Effector CD4-positive, alpha-beta T cell (primary cell): ENCODE measurements at places on chromosomes 4 and X.

DNA sequence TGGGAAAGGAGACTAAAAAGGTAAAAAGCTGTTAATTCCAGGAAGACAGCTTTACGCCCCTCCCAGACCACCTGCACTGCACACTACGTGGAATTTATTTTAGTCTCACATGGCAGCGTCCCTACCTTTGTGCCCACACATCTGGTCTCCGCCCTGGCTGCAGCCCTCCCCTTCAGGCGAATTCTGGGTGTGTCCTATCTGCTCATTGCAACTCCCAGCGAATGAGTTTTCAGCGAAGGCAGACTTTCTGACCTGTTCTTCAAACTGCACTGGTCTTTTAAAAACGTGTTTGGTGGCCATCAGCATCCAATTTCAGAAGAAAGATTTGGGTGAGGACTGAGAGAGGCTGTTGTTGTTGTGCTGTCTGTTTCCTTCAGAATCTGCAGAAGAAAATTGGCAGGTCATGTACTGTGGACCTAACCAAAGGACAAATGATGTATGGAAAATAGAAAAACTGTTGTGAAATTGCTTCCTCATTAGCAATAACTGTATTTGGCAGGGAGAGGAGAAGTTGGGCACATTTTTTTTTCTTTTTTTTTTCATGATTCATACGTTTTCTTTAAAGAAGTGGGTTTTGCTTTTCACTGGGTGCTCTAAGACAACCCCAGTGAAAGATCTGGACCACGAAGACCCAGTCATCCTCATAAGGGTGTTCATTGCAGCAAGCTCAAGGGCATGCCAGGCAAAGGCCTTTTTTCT is 4.2 kb downstream of the TLR8 start:
- no peak for DNase-seq

DNA sequence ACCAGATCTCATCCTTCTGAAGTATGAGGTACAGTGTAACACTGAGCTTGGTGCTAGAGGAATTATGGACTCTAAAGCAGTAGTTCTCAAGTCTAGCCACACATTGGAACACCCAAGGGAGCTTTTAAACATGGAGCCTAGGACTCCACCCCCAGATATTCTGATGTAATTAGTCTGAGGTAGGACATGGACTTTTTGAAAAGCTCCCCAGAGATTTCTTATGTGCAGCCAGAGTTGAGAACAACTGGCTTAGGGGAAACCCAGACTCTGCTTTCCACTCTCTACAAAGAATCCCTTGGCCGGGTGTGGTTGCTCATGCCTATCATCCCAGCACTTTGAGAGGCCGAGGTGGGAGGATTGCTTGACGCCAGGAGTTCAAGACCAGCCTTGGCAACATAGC is 11.6 kb upstream of the GDPD2 start:
- no peak for DNase-seq

DNA sequence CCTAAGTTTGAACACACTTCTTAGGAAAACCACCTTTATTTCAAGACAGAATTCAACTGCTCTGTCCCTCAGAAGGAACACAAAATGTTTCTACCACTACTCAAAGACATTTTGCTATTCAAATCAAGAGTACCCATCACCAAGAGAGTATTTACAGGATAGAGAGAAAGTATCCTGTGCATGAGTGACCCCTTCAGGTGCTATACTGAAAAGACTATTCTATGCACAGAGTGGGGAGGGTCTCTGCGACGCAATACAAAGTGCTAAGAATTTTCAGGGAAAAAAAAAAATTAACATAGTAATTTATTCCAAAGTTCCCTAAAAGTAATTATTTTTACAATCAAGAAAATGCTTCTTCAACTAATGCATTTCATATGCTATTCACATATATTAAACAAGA is 346.4 kb upstream of the FAM241A start:
- DNase-seq: no peak

GRCh38 chr4:120232050-120232449 is 165.4 kb upstream of the MAD2L1 start:
- DNase-seq: no peak

DNA sequence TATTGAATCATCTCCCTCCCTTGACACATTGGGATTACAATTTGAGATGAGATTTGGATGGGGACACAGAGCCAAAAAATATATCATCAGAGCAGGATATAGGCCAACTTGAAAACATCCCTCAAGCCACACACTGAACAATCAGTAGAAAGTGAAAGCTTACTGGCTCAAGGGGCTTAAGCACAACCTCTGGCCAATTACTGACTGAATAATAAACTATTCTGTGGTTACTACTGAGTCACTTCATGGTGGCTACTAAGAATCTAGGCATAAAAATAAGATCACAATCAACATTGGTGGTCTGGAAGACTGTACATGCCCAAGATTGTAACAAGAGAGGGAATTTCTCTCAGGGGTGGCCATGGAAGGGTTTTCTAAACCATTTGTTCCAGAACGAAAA is 27.4 kb upstream of the GPR174 start:
- no peak for DNase-seq

DNA sequence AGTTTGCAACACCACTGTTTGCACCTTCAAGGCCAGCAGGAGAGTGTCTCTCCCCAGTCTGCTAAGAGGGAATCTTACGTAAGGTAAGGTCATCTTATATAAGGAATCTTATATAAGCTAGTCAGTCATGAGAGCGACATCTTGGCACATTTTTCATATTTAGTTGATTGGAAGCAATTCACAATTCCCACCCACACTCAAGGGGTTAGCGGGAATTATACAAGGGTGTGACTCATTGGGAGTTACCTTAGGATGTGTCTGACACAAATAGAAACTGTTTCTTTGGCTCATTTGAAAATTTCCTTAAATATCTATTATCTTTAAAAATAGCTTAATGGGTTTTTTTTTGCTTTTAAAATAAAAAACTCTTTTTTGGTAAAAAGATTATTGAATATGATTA is 62.1 kb upstream of the GRPR start:
- DNase-seq: no peak

GRCh38 chr4:181821039-181822004 is 421.9 kb upstream of the TENM3 start:
- no peak for DNase-seq

DNA sequence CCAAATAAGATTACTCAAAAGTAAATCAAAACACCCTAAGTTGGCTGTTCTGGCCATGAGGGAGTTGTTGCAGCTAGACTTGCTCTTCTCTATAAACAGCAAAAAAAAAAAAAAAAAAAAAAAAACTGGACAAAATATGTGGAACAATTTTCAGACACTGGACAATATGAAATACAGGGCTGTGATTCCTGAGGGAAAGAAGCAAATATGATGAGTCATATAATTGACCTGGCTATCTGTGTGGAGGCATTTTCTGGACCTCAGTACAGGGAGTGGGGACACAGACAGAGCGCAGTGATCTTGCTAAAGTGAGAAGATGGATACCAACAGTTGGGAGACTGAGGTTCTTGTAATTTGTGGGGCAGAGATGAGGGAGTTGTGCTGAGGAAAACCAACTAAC is 192.0 kb upstream of the HAND2 start:
- no peak for DNase-seq

- DNase-seq: no peak
These were observed 211.1 kb downstream of the RELL1 start for GRCh38 chr4:37475087-37475486.

- DNase-seq: no peak
These were observed 7.1 kb upstream of the RGS12 start for GRCh38 chr4:3285558-3286334.

DNA sequence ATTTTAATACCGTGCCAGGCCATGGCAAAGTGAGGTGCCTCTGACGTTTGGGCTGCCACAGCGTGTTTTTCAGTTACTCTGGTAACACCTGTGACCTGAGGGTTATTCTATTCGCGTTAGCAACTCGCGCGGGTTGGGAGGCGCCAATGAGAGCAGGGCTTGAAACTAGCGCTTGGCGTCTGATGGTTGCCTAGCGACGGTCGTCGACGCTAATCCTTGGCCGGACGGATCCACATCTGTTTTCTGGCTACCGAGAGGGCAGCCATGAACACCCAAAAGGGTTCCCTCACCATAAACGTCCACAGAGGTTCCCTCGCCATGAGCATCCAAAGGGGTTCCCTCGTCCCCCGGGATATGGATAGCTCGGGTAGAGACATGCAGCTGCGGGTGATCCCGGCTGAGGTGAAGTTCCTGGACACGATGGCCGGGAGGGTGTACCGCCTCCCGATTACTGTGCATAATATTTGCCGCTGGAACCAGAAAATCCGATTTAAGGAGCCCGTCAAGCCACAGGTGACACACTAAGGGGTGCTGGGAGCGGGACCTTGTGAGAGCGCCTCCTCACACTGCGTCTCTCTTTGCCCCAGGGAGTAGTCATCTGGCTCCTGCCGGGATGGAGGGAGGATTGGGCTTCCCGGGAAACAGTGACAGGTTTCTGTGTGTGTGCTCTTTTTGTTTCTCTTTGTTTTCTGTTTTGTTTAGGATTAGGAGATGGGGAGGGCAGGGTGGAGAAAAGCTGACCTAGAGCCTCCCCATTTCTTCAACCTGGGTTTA is at the start of gene CFAP47:
Gene CFAP47 (plus strand): TSS at position 199 of the 774 bp plus-strand sequence. CDS start 66 bp downstream, at position 265.
- no peak for DNase-seq

- no peak for DNase-seq
These were observed 535.5 kb downstream of the MID1IP1 start for GRCh38 chrX:39336671-39337311.

GRCh38 chrX:64894454-64895038 is 81.7 kb downstream of the ZC4H2 start:
- peak; percentile 3 for DNase-seq

DNA sequence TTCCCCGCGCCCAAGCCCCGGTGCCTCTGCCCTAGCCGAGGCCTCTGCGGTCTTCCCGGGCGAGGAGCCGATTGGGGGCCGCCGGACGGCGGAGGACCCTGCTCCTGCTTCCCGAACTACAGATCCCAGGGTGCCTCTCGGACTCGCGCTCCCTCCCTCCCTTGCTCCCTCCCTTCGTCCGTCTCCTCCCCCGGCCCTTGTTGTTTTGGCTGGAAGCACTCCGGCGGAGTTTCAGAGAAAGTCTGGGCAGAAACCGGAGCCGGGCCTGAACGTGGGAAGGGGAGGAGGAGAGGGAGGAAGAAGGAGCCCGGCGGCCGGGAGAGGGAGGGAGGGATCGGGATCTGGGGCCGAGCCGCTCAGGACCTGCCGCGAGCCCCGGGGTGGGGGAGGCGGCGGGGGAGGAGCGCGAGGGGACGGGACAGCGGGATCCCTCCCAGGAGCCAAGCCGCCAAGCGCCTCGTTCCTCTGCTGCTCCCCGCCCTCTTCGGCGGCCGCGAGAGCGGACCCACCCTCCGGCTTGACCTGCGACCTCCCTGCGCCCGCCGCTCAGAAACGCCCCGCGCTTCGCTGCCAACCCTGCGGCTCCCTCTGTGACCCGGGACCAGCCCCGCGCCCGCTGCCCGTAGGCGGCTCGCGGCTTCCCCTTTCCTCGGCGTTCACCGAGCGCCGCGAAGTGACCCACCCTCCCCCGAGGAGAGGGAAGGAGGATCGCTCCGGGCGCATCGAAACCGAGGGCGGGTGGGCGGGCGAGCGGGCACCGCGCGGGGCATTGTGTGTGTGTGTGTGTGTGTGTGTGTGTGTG is 496 bp upstream of the GAB1 start:
- DNase-seq: no peak

DNA sequence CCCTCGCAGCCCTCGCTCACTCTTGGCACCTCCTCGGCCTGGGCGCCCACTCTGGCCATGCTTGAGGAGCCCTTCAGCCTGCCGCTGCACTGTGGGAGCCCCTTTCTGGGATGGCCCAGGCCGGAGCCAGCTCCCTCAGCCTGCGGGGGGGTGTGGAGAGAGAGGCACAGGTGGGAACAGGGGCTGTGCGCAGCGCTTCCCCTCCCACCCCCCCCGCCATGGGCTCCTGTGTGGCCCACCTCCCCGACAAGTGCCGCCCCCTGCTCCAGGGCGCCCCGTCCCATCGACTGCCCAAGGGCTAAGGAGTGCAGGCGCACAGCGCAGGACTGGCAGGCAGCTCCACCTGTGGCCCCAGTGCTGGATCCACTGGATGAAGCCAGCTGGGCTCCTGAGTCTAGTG is 220.2 kb downstream of the STPG2 start:
- no peak for DNase-seq

- DNase-seq: no peak
These were observed 24.0 kb downstream of the DOCK11 start for GRCh38 chrX:118519411-118520215.

- DNase-seq: no peak
These were observed 102.8 kb downstream of the FRMPD4 start for GRCh38 chrX:12241026-12241425.

- no peak for DNase-seq
These were observed 1499.7 kb upstream of the AGA start for GRCh38 chr4:178941975-178942374.

GRCh38 chr4:142473960-142474338 is 372.2 kb downstream of the INPP4B start:
- no peak for DNase-seq

- no peak for DNase-seq
These were observed 22.9 kb downstream of the KCTD8 start for GRCh38 chr4:44425614-44426208.

DNA sequence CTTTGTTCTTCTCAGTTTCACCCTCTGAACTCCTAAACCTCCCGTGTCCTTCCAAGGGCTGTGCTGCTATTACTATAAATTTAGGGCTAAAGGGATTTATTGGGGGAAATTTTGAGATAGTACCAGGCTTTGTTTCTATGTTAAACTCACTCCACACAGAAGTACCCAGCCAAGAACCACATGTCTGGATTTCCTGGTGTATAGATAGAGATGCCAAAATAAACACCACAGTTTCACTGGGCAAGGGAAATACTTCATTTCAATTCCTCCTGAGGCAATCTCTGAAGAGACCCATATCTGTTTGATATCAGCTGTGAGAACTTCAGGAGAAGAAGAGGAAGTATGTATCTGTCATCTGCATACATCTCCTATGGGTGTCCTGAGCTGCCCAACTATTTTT is 21.7 kb upstream of the CLNK start:
- DNase-seq: no peak
